ENCODE measurements at places on chromosomes 7 and 10. TPM values are rescaled to one million over a fixed set of nuclear protein-coding genes. Genes with fewer than 3 reads are reported as not detected.

GRCh38 chr10:125127986-125128385 lies 32.4 kb downstream of the CTBP2 start:
- no peak for DNase-seq

DNA sequence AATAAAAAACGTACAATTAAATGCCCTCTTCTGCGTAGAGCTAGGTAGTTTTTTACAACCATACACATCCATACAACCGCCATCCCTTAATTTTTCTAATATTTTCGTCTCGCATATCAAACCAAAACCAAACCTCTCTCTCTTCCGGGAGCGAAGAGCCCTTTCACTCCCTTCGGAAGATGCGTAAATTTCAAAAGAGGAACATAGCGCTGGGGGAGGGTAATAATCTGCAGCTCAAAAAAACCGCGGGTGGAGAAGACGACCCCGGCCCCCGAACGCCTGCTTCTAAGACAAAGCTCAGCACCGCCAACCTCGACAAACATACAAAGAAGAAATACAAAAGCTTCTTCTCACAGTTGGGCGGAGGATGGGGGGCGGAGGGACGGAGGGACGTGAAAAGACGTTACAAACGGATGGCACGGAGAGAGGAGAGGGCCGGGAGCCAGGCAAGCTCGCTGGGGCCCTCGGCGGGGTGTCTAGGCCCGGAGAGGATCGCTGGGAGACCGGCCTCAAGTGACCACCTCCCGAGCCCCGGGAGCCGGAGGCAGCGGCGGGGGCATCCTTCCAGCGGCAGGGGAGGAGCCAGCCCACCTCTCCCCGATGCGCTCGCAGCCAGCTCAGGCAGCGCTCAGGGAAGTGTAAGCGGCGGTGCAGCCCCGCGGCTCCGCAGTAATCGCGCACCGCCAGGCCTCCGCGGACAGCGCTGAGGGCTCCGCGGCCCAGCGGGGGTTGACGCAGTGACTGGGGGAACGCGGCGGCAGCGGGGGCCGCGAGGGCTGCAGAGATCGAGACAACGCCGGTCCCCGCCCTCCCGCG lies 851 bp downstream of the MKRN1 start:
- peak; percentile 45 for DNase-seq

DNA sequence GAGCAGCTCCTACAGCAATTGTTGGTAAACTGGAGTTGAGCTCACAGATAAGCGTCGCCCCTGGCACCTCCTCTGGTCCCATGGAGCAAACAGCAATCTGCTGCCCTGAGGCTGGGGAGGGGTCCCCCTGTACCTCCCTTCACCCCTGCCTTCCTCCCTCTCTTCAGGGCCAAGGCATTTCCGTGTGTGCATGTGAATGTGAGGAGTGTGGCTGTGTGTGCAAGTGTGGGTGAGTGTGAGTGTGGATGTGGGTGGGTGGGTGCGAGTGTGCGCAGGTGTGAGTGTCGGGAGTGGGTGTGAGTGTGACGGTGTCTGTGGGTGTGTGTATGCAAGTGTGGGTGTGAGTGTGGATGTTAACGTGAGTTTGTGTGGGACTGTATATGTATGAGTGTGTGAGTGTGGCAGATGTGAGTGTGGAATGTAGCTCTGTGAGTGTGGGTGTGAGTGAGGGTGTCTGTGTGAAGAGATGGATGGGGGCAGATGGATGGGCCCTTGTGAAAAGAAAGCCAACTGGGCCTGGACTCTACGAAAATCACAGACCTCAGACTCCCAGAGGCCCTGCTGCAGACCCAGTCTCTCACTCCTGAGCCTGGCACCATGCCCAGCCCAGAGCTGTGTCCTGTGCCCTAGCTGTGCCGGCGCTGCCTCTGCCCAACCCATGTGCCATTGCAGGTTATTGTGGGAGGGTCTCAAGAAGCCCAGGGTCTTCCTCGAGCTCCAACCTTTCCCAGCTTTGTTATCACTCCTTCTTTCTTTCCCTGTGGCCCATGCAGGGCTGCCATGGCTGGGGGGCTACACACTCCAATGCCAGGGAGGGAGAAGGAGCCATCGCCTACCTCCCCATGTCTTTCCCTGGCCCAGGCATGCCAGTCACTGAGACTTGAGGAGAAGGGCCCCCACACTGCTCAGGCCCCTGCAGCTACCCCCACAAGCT lies 73.9 kb downstream of the GRID1 start:
- DNase-seq, result no peak

GRCh38 chr10:79407811-79408795 lies 37.3 kb downstream of the ZCCHC24 start:
- no peak for DNase-seq

GRCh38 chr10:114751856-114752255 lies 69.7 kb upstream of the FHIP2A start:
- DNase-seq, result no peak

- no peak for DNase-seq
These were observed 114.5 kb downstream of the INHBA start for GRCh38 chr7:41588341-41588740.

- no peak for DNase-seq
These were observed 18.6 kb downstream of the DMTF1 start for GRCh38 chr7:87170828-87171227.

- no peak for DNase-seq
These were observed 17.0 kb upstream of the IFRD1 start for GRCh38 chr7:112433289-112433688.

DNA sequence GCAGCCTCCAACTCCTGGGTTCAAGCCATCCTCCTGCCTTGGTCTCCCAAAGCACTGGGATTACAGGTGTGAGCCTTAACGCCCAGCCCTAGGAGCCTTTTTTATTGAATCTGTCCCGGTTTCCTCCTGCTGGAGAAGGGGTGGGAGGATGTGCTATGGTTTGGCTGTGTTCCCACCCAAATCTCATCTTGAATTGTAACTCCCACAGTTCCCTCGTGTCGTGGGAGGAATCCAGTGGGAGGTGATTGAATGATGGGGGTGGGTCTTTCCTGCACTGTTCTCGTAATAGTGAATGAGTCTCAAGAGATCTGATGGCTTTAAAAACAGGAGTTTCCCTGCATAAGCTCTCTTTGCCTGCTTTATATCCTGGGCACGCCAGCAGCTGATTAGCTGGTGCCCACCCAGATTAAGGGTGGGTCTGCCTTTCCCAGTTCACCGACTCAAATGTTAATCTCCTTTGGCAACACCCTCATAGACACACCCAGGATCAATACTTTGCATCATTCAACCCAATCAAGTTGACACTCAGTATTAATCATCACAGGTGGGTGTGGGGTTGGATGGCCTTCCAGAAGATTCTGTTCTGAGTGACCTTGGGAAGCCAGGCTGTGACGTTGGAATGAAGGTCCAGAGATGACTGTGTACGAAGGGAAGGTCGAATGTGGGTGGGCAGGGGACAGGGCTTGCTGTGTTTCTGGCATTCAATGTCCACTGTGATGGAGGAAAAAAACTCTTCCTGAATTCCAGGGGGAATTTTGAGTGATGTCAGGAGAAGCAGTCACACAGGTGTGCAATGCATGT lies 33.8 kb upstream of the CUX1 start:
- DNase-seq, result no peak

- no peak for DNase-seq
These were observed 118.5 kb downstream of the ARL4A start for GRCh38 chr7:12805957-12806356.

GRCh38 chr10:113894581-113894980 lies 40.1 kb downstream of the NHLRC2 start:
- DNase-seq, result no peak

DNA sequence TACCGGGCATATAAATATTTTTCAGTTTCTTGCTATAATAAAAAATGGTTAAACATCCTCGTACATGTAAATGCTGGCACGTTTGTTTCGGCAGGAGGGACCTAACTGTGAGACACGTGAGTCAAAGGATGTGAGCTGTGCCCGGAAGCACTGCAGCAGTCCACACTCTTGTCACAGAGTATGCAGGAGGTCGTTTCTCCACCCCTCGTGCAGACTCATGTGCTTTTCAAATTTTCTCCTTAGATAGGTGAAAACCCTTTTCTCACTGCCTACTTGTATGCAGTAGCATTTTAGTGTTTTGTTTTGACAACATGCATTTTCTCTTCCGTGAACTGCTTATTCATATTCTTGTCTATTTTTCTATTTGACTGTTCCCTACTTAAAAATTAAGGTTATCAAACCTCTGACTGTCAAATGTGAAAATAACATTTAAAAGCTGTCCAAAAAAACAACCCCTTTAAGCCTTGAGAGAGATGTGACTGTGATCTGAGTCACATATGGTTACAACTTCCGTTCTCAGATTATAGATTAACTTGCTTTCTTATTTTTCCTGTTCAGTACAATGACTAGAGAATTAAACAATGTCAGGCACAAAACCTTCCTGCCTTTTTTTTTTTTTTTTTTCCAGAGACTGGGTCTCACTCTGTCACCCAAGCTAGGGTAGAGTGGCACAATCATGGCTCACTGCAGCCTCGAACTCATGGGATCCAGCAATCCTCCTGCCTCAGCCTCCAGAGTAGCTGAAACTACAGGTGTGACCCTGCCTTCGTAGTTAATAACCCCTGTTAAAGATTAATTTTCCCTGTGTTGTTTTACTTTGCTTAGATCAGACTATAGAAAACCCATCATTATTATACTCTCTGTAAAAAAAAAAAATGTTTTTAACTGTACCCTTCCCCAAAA lies 45.1 kb downstream of the DPY19L1 start:
- no peak for DNase-seq

- DNase-seq, result no peak
These were observed 40.0 kb downstream of the PARD3 start for GRCh38 chr10:34775044-34775637.

DNA sequence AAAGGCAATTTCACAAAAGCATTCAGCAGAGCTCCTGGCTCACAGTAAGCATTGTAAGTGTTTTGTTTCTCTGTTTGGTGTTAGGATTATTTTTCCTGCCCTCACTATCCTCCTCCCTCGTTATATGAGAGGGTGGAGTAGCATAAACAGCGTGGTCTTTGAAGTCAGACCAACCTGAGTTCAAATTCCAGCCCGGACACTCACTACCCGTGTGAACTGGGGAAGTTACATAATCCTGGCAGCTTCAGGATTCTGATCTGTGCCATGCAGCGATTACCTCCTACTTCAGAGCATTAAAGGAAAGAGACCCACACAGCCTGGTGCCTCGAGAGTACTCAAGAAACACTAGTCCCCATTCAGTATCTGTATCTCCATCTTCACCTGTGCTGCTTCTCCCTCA lies 386.5 kb downstream of the INHBA start:
- no peak for DNase-seq

DNA sequence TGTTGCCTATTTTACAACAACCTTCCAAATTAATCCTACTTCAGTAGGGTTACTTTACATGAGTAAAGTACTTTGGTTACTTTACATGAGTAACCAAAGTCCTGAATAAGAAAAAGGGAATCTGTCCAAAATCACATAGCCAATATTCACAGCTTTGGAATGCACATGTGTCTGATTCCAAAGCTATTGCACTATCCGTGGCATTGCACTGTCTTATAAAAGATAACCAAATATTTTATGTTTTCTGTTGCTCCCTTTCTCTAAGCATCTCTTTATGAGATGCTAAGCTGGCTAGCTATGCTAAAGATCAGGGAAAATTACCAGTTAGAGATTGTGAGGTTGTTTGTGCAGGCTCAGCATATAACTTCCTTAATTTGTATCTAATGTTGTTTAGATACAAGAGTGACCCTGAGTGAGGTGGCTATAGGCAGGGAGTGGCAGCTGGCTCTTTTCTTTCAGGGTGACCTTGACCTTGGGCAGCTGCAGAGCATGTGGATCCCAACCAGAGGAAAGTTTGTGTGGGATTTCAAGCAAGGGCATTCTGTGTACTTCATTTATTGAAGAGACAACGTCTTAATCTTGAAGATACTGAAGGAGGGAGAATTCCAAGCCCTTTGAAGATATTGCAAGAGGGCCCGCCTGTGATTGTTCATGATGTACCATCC lies 366.1 kb upstream of the ANKRD30A start:
- DNase-seq, result no peak

DNA sequence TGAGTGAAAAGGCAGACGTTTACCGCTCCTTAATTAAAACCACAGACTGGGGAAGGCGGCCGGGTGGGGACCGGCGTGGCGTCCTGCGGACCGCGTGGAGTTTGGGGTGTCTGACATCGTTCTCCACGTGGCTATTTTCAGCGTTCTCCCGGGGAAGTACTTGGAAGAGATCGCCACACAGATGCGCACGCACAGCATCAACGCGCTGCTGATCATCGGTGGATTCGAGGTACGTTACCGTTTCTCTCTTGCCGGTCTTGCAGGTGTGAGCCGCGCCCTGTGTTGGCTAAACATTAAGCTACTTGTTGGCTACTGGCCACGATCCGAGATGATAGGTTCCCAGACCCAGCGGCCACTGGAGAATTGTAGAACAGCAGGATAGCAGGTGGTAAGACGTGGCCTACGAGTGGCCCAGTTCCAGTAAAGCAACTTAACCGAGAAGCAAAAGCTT lies 51.3 kb downstream of the PFKP start:
- no peak for DNase-seq

GRCh38 chr7:75727881-75728593 lies 10.7 kb downstream of the HIP1 start:
- DNase-seq, result no peak

DNA sequence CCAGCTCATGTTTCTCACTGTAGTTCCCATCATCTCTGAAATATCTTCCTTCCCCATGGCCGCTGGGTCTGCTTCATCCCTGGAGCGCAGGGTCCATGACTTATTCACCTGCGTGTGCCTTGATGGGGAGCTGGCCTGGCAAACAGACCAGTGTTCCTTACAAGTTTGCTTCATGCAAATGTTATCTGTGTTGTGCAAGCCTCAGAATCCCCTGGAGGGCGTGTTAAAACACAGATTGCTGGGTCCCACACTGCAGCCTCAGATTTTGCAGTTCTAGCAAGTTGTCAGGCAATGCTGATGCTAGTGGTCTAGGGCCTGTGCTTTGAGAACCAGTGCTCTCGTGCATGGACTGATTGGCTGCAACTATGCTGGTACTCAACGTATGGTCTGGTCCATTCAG lies 7.2 kb upstream of the DMBT1 start:
- DNase-seq, result no peak

GRCh38 chr7:101236292-101236835 lies 1.2 kb downstream of the CLDN15 start:
- DNase-seq, result no peak

DNA sequence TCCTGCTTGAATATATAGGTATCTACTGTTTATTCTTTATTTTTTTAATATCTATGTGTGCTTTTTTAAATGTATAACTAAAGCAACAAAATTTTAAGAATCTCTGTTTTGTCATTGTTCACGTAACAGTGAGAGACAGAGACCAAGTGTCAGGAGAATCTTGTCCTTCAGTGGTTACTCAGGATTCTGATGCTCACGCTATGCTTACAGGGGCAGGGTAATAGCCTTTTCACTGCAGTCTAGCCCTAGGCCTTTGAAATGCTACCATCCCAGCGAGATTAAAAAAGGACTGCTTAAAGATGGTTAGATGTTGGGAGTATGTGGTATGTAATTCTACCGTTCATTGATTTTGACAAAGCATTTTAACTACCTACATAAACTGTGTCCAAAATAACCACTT lies 71.6 kb upstream of the EGFR start:
- DNase-seq, result no peak

Gene HPS1
- 43.5 TPM for polyA plus RNA-seq

Gene PILRB
- 63.6 TPM for polyA plus RNA-seq

Gene CYP2C19
- 0.06 TPM for polyA plus RNA-seq

Gene SLC13A1
- polyA plus RNA-seq, result 28.3 TPM

Gene BMPER
- 20.4 TPM for polyA plus RNA-seq

Gene LRMDA
- polyA plus RNA-seq, result 16.3 TPM

Gene TRPV5
- 1.6 TPM for polyA plus RNA-seq

Gene ACTL6B
- not detected for polyA plus RNA-seq

Gene SPAM1
- polyA plus RNA-seq, result not detected

Gene ANXA8
- 0.32 TPM for polyA plus RNA-seq

Gene OR6V1
- polyA plus RNA-seq, result not detected

Gene TMEM184A
- 9.7 TPM for polyA plus RNA-seq

Gene SLC16A9
- 43.8 TPM for polyA plus RNA-seq

Gene PLAU
- 15.4 TPM for polyA plus RNA-seq

Data from renal pelvis (tissue), 12 donors.